ENCODE measurements at places on chromosomes 7 and 10. TPM values are rescaled to one million over a fixed set of nuclear protein-coding genes. Genes with fewer than 3 reads are reported as not detected.

PDK4 gene
- total RNA-seq: 17.8 TPM

CRPPA gene
- 0.97 TPM for total RNA-seq

RP9 gene
- 6.3 TPM for total RNA-seq

CAV1 gene
- total RNA-seq: 2,402 TPM

NPSR1 gene
- not detected for total RNA-seq

NAT16 gene
- not detected for total RNA-seq

RHOBTB1 gene
- 62.1 TPM for total RNA-seq

LIPF gene
- total RNA-seq: not detected

TRIM73 gene
- total RNA-seq: 0.88 TPM

RASA4B gene
- total RNA-seq: 8.3 TPM

Data from bladder microvascular endothelial cell (primary cell).